ENCODE measurements at places on chromosomes 2 and 18.

- no peak for DNase-seq
Observed at GRCh38 chr2:28082131-28082530, 191.6 kb downstream of the BABAM2 start.

- no peak for DNase-seq
Observed at GRCh38 chr2:30261695-30262211, 30.4 kb downstream of the LBH start.

- no peak for DNase-seq
Observed at GRCh38 chr2:231957913-231958763, 3.4 kb upstream of the DIS3L2 start.

GRCh38 chr2:30765876-30766470, 41.3 kb downstream of the CAPN13 start:
- DNase-seq = no peak

- DNase-seq = no peak
Observed at GRCh38 chr18:63186520-63187222, 132.9 kb downstream of the BCL2 start.

DNA sequence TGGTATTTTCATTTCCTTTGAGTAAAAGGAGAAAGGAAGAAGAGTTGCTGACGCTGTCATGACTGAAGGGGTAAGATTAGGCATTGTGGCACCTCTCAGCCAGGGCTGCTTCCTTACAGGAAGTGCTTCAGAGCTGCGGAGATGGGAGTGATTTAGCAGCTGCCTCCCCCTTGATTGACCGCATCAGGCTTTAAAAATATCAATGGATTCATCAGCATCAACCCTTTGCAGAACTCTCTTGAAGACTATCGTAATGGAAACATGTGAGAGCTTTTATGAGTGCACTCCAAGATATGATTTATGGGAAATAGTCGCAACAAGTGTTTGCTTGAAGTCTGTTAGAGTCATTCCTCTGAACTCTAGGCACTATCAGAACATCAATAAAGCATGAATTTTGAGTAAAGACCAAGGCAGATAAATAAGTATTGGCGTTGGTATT, 141.1 kb downstream of the CSRNP3 start:
- DNase-seq = no peak

- DNase-seq = no peak
Observed at GRCh38 chr2:119415630-119416029, 16.0 kb upstream of the TMEM37 start.

DNA sequence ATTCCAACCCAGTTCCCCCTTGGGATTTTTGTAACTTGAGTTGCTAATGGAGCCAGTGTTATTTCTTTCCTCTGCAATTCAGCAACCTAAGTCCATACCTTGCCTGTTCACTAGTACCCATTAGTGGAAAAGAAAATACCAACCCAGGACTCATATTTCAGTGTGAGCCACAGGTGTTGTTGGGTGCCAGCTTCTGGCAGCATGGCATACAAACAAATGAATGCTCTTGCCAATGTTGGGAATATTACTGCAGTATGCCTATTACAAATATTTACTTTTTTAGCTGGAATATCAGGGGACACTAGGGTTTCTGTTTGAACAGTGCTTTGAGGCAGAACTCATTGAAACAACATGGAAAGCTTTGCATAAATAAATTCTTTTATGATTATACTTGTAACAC, 130.2 kb downstream of the NCKAP5 start:
- no peak for DNase-seq

- no peak for DNase-seq
Observed at GRCh38 chr2:69734035-69734611, 7.8 kb upstream of the ANXA4 start.

DNA sequence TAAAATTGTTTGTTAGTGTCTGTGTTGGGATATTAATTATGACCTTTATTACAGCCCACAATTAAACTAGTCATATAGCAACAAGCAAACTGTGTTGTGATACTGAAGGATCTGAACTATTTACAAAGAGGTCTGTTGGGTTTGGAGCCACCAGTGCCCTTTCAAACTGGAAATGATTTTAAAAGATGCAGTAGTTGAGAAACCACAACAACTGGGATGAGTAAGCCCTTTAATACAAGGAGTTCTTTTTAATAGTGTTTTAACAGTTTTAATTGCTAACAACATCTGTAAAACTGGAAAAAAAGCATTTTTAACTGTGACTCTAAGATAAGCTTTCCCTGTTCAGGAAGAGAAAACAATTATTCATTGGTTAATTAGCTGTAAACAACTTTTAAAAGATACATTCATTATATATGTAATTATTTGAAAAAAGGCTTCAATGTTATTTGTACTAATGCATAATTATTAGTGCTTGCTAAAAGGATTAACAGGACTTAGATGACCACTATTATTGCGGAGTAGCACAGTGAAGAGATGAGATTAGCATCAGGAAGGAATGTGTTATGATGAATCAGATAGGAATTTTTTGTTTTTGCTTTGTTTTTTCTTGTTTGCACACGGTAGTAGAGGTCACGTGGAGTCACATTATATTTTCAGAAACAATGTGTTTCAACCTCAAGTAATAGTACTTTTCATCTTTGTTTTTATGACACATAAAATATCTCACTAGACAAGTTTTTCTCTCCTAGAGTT, 392.7 kb upstream of the FANCL start:
- DNase-seq = no peak
